ENCODE measurements at places on chromosomes 1 and 21.

- DNase-seq, result no peak
Measured at GRCh38 chr1:224639426-224639975, 23.4 kb downstream of the CNIH3 start.

DNA sequence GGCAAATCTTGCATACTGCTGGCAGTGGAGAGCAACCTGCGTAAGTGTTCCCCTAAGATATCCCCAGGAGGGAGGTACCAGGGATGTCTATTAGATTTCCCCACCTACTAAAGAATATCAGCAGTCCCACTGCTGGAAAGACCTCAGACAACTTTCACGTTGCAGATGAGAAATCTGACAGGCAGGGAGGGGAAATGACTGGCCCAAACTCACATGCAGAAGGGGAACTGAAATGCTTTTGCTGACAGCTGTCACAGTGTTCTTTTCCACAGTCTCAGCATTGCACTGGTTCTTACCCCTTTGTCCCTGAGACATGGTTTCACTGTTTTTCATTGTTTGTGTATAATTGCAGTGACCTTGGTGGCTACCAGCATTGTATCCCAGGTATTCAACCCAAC, 84.8 kb upstream of the ATP1A1 start:
- DNase-seq, result no peak

- no peak for DNase-seq
Measured at GRCh38 chr1:204997591-204998355, 45.2 kb upstream of the CNTN2 start.

DNA sequence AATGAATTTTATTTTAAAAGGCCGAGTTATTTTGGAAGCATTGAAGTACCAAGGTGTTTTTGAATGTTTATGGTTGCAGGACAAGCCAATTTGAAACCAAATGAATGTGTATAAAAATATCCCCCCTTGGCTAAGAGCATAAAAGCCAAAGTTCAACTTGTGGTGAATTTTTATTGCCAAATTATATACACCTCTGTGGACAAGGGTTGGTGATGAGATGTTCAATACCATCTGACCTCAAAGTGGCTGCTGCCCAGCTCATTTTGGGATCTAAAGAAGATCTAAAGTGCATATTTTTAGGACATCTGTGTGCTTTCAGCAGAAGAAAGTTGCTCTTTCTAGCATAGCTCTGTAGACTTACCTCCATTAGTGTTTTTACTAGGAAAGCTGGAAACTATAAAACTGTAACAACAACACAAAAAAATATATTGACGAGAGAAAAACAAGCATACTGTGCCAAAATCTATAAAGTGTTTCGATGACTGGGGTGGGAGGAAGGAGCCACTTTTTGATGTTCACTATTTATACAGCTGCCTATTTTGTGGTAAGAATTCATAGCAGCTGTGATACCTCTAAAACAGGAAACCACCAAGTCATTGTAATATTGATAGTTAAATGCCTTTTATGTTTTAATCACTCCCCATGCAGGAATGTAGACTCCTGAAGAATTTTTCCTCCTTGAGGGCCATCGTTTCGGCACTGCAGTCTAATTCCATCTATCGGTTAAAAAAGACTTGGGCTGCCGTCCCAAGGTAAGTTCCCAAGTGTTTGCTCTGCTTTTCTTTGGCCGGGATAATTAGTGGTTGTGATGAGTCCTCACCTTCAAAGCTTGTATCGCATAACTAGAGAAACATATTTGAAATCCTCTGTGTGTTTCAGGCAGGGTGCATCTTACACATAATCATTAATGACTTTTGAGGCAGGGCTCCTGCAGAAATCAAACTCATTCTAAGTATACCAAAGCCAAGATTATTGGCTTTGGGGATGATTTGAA, 83.2 kb downstream of the RGL1 start:
- DNase-seq, result no peak

DNA sequence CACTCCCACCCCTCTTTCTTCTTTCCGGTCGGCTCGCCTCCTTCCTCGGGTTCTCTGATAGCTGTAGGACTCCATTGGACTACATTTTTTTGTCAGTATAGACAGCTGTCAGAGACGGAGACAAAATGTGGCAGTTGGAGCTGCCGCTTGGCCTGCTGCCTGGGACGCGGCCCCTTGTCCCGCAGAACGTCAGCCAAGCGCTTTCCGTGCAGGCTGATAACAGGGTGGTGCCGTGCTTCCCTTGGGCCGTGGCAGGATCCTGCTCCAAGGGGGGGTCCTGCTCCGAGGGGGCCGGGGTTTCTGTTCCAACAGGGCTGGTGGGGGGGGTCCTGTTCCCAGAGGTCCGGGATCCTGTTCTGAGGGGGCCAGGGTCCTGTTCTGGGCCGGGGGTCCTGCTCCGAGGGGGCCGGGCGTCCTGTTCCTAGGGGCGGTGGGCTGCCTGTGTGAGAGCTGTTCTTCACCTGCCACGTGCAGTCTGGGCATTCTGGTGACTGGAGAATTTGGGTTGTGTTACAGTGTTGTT, 4.9 kb downstream of the SKI start:
- DNase-seq, result no peak

DNA sequence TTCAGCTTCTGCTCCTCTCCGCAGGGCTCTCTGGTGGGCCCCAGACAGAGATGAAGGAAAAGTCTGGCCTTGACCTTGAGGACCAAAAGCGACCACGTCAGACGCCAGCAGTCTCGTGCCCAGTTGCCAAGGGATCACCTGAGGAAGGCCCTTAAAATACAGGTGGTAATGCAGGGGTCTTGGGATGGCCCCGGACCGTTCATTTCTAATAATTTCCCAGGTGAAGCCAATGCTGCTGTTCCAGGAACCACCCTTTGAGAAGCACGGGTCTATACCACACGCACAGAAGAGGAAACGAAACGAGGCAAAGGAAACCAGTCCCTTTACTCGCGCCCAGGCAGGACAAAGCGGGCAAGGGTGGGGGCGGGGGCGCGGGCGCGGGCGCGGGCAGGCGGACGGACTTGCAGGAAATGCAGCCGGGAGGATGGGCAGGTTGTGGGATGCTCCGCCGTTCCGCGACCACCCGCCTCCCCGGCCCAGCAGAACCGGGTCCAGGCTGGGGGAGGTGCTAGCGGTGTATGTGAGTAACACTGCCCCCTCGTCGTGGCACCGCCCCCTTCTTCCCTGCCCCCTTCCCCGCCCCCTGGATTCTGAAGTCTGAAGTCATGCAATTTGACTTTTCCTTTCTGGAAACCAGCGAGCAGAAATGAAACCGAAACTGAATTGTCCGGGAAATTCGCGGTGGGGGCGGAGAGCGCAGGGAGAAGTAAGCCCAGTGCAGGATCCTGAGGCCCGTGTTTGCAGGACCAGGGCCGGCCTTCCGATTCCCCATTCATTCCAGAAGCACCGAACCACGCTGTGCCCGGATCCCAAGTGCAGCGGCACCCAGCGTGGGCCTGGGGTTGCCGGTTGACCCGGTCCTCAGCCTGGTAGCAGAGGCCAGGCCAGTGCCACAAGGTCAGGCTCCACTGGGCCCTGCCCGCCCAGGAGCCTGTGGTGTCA, 5.8 kb upstream of the MX1 start:
- peak; percentile 77 for DNase-seq

DNA sequence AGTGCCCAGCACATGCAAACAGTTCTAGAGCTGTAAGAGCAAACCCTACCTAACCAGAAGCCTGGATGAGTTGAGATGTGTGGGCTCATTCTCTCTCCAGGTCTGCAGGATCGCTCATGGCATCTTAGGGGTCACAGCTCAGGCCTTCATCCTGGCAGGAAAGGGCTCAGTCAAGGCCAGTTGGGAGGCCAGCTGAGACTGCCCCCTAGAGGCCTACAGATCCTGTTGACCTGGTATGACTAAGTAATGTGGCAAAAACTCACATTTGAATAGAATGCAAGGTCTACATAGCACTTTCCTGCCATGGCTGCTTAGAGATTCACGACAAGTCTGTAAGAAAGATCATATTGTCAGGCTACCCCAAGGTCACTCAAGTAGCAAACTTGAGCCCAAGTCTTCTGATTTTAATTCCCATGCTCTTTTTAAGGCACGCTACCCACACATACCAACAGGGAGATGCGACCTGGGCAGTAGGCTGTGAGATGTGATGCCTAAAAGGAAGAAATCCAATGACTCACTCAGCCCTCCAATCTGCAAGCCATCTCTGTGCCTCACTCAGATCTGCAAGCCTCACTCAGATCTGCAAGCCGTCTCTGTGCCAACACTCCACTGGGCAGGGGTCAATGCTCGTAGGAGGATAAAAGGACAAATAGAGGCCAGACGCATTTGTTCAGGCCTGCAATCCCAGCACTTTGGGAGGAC, 5.1 kb upstream of the CAPN8 start:
- no peak for DNase-seq

- no peak for DNase-seq
Measured at GRCh38 chr1:236989290-236990051, 14.8 kb downstream of the MT1HL1 start.

GRCh38 chr1:78003070-78003746, 1.5 kb upstream of the DNAJB4 start:
- DNase-seq, result no peak

DNA sequence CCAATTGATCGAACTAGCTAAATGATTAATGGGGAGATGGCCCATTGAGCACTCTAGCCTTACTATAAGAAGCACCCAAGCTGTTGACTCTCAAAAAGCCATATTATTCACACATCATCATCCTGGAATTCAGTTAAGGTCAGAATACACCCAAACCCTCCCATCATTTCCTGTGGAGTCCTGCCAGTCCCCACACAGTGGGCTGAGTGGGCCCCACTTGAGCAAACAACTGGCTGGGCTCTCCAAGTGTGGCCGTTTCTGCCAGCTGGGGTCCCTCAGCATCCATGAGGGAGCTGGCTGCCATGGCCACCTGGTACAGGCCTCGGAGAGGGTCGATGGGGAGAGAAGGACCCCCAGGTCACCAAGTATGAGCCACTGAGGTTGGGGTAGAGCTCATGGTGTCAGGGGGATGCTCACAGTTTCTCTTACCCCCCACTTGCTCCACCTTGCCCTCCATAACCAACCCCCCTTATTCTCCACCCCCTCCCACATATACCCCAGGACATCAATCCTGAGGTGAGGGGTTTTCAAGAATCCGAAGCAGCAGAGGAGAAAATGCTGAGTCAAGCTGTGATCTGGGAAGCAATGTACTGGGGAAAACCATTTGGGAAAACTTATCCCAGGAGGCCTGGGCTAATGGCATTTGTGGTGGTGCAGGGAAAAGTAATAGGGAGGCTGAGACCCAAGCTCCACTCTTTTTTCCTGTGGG, 60.3 kb downstream of the UBE2T start:
- no peak for DNase-seq

DNA sequence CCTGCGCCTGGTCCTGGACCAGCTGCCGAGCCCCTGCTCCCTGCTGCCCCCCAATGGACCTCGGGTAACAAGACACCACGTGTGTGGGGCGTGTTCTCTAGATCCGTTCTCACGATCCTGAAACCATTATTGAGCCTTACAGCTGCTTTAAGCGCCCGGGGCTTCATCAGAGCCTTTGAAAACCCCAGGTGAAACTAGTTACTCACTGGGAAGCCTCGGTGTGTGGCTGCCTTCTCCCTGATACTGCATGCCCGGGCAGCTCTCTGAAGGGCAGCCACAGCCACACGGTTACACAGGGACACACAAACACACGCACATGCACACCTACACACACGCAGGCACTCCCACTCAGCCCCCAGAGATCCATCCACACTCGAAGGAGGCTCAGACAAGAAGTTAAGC, 5.3 kb downstream of the HES2 start:
- peak; percentile 56 for DNase-seq

- no peak for DNase-seq
Measured at GRCh38 chr1:90724361-90724760, 7.3 kb upstream of the BARHL2 start.
